ENCODE measurements at places on chromosomes 11 and 22.

DNA sequence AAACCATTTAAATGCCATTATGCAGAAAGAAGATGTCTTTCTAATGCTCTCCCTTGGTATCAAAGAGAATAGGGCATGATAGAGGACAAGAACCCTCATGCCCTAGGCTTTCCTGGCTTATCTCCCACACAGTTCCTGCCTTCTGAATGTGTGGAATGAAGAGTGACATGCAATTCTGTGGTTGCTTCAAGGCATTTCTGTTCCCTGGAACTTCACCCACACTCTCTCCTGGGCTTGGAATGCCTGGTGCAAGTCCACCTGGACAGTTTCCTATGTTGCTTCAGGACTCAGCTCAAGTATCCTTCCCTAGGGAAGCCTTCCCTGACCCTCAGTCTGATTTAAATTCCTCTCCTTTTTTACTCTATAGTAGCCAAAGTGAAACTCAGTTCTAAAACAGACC, 53.8 kb upstream of the DRD2 start:
- DNase-seq, result no peak

DNA sequence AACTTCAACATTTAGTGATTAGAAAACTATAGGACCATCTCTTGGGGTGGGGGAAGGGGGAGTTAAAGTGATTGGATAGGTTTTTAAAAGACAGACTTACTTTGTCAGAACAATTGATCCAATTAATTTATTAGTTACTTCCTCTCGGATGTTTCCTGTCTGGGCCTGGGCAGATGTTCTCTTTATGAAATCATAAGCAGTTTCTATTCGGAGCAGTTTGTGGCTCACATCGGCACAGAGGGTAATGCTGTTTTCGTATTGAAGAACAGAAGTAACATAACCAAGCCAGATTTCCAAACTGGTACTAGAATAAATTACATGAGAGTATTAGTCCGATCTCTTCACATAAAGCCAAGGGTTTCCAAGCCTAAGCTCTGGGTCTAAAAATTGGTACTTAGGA, 20.6 kb downstream of the PIWIL3 start:
- DNase-seq, result no peak

- DNase-seq, result peak; percentile 55
Measured at GRCh38 chr11:2376751-2377451, at the start of gene CD81. CD81 (plus strand) TSS chr11:2377310; CDS start chr11:2377550, 240 bp downstream.

- DNase-seq, result no peak
Measured at GRCh38 chr11:115357066-115357465, 147.1 kb downstream of the CADM1 start.

DNA sequence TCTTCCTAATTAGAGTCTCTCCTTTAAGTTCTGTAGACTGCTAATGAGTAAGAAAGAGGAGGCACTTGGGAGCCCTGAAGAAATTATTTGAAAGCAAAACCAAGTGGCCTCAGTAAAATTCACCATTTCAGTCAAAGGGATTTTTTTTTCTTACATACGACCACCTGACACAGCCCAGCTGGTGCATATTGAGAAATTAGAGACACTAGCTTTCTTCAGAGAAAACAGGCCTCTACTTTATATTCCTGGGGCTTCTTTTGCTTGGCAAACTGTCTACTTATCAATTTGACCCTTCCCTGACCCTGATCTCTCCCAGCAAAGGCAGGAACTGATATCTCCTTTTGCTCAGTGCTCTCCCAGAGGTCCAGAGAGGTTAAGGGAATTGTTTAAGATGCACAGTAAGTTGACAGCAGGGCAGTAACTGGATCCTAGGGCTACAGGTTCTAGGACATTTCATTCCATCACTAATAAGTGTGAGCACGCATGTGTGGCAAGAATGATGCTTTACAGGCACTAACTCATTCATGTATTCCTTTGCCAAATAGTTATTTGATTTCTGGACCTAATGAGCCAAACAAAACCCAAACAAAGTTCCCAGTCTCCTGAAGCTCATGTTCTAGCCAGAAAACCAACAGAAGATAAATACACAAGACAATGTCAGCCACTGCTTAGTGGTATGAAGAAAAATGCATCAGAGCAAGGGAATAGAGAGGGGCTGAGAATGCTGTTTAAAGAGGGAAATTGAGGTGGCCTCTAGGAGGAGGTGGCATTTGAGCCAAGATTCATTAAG, 467.6 kb downstream of the SOX6 start:
- no peak for DNase-seq

GRCh38 chr11:75330291-75330690, 21.2 kb downstream of the ARRB1 start:
- DNase-seq, result no peak

DNA sequence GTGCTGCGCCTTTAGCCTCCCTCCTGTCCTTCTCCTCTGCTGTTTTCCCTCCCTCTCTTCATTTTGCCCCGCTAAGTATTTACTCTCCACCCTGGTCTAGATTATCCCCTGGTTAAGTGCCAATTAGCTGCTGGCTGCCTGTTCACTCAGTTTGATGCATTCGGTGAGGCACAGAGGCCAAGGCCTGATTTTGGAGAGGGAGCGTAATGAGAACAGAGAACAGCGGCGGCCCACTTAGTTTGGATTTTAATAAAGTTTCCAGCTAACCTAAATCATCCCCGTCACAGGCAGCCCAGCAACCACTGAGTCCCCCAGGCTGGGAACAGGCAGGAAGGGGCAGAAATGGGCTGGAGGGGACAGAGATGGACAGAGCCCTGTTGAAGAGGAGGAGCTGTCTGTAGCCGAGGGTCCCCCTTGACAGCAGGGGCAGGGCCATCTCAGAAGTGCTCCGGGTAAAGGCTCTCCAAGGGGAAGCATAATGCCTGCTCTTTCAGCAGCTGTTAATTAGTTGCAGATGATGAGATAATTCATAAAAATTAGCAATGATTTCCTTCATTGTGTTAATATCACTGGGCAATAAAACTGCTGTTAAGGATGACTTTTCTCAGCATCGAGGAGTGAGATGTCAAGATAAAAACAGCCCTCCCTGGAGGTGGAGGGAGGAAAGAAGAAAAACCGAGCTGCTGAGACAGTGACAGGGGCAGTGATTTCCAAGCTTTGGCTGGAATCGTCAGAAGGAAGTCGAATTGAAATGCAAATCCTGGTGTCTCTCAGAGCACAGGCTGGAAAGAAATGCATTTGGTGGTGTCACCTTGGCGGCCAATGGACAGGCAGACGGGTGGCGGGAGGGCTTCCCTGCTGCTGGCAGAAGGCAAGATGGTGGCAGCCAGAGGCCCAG, 170.1 kb downstream of the GRIK4 start:
- no peak for DNase-seq

- DNase-seq, result no peak
Measured at GRCh38 chr11:103051981-103052380, 40.0 kb downstream of the DCUN1D5 start.

DNA sequence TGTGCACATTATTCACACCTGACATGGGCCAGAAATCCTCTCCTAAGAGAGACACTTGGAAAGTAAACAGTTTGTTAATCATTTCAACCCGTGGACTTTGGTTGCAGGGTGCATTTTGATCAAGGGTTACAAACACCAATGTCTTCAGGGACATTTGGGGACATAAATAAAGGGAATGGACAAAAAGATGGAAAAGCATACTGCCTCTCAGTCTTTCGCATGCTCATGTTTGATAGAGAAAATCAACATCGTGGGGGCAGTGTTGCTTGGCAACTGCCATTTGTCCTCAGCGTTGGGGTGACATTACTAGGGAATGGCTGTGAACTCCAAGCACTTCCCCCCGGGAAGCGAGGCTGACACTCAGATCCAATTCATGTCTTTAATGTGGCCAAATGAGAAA, 114.7 kb upstream of the OR4B1 start:
- no peak for DNase-seq

- no peak for DNase-seq
Measured at GRCh38 chr22:20400606-20401375, 6.8 kb downstream of the ZNF74 start.

DNA sequence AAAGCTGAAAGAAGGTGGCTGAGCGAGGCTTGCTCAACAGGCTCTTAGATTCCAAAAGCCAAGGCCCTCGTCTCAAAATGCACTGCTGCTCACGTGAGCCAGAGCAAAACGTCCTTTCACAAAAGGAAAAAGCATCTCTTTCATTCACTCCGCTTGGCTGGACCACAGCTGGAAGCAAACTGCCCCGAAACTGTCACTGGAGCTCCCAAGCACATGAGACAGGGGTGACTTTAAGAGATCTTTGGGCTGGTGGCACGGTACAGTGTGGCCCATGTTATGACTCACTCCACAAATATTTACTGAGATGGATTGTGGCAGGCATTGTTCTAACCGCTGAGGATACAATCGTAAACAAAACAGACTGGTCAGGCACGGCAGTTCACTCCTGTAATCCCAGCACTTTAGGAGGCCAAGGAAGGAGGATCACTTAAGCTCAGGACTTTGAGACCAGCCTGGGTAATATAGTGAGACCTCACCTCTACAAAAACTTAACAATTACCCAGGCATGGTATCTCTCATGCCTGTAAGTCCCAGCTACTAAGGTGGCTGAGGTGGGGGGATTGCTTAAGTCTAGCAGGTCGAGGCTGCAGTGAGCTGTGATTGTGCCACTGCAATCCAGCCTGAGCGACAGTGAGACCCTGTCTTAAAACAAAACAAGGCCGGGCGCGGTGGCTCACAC, 3.6 kb downstream of the PLA2G6 start:
- no peak for DNase-seq

DNA sequence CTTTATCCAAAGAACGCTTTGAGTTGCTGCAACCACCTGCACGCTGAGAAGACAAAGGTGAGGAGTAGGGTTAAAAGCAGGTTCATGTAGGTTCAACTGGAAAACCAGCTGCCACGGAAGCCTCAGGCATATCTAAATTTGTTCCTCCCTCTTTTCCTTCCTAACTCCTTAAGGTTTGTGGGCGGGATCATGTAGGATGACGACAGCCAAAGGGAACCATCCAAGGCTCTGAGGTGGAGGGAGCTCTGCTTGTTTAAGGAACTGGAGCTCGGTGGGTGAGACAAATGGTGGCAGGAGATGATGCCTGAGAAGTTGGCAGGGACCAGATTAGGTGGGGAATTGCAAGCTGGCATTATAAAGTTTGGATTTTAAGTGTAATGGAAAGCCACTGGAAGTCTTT, 60.3 kb downstream of the SPON1 start:
- no peak for DNase-seq

DNA sequence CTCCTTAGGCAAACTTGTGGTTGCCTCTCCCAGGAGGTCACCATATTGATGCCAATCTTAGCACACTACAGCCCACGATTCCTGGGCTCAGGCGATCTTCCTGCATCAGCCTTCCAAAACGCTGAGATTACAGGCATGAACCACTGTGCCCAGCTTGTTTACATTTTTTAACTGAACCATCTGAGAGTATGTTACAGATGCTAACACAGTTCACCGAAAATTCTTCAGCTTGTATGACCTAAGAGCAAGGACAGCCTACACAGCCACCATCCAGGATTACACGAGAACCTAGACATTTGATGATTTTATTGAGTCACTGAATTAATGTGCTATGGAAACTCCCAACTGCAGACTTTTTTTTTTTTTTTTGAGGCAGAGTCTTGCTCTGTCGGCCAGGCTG, 5.8 kb upstream of the LGALS1 start:
- no peak for DNase-seq

DNA sequence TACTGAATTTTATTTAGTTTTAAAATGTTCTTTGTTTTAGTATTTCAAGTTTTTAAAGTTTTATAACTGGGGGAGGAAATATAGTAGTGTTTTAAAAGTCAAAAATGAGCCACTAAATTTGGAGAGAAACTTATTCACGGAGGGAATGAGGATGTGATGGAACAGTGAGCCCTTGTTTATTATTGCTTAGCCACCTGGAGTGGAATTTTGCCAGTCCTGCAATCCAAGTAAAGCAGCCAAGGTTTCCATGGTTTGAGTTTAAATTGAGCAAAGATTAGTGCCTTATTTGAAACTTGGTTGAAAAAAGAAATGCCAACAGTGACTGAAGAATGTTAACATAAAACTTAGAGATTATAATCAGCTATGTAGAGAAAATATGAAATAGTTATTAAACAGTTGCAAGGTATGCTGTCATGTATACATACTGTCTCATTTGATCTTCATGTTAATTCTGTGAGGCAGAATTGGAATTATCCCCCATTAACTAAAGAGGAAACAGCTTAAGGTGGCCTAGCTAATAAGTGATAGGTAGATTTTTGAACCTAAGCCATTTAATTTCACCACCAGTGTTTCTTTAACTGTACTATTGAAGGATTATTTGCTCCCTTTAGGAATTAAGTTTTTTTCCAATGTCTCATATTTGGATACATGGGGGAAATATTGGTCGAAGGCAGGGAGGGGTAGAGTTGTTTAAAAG, 36.4 kb downstream of the SWAP70 start:
- no peak for DNase-seq

GRCh38 chr11:110026858-110027626, 66.2 kb upstream of the ZC3H12C start:
- peak; percentile 73 for DNase-seq

GRCh38 chr11:90646706-90647105, 423.9 kb upstream of the CHORDC1 start:
- no peak for DNase-seq

DNA sequence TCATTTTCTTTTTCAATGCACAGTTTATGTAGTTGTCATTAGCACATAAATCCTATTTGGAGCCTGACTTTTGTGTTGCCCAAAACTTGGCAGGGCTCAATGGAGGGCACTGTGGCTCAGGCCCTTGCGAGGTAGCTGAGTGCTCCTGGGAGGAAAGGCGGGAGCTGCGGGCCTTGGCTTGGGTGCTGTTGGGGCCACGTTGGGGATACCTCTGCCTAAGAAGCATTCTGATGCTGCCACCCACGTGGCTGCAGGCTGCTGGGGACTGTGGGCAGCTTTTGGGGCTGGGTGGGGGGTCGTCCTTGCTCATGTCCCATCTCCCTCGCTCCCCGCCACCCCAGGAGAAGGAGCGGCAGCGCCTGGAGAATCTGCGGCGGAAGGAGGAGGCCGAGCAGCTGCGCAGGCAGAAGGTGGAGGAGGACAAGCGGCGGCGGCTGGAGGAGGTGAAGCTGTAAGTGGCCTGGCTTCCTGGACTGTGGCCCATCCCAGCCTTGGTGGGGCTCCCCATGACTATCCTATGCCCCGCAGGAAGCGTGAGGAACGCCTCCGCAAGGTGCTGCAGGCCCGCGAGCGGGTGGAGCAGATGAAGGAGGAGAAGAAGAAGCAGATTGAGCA, 20.9 kb downstream of the INCENP start:
- no peak for DNase-seq

All from putamen (tissue), 1 donor.